ENCODE measurements at places on chromosomes 6 and 20.

DNA sequence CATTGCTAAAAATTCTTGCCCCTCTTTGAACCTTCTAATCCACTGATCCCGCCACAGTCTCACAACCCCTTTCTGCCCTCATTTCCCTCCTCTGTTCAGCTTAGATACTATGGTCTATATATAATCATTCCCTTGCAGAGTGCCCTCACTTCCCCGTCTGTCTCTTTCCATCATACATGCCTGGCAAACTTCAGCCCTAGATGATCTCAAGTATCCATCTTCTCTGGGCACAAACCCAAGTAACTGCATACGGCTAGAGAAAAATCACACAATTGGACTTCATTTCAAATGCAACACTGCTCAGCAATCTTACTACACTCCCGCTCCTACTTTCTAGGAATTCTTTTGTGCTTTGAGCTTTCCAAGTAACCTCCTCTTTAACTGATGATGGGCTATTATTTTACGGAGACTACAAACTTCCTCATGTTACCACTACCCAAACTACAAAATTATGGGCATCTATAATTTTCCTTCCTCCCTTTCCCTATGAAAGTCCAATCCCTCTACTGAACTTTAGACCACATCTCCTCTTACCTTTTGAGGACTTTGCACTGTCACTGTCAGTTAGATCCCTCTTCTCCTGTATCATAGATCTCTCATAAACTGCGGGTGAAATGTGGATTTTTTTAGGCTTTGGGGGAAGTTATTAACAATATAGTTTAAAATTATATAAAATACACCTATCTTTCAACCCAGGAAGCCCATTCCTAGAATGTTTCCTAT lies 135.6 kb downstream of the BTBD9 start:
- no peak for DNase-seq

- DNase-seq = no peak
Observed at GRCh38 chr6:44567406-44567805, 179.9 kb downstream of the CDC5L start.

DNA sequence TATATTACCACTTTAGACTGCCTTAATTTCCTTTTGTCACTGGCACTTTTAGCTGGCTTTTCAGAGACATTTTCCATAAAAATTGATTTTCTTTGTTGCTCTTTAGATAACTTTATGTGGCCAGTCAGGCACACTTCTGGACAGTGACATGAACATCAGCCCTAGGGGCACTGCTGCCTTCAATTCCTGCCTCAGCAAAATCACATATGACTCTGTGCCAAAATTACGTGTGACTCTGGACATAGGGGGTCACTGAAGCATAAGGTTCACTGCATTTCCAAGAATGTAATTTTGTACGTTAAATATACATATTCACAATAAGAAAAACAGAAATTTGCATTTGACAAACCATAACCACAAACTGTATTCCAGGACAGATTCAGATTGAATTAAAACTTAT lies 66.5 kb downstream of the ESF1 start:
- no peak for DNase-seq

- no peak for DNase-seq
Observed at GRCh38 chr6:167559675-167560479, 235.0 kb downstream of the TTLL2 start.

- no peak for DNase-seq
Observed at GRCh38 chr6:119379809-119380208, 30.2 kb upstream of the MAN1A1 start.

DNA sequence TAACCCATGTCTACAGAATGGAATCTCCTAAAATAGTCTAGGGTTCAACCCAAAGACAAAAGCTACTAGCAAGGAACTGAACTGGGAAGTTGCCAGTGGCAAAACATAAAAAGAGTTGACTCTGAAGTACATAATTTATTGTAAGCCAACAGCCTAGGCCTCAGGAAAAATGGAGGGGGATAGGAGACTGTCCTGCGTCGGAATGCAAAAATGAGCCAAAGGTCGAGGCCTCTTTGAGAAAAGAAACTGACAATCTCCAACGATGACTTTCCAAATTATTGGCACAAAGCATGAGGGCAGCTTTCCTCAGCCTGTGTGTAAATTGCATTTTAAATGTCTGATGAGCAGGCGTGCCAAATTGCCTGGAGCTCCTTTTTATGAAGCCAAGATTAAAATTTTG lies 2.1 kb downstream of the COL12A1 start:
- no peak for DNase-seq

DNA sequence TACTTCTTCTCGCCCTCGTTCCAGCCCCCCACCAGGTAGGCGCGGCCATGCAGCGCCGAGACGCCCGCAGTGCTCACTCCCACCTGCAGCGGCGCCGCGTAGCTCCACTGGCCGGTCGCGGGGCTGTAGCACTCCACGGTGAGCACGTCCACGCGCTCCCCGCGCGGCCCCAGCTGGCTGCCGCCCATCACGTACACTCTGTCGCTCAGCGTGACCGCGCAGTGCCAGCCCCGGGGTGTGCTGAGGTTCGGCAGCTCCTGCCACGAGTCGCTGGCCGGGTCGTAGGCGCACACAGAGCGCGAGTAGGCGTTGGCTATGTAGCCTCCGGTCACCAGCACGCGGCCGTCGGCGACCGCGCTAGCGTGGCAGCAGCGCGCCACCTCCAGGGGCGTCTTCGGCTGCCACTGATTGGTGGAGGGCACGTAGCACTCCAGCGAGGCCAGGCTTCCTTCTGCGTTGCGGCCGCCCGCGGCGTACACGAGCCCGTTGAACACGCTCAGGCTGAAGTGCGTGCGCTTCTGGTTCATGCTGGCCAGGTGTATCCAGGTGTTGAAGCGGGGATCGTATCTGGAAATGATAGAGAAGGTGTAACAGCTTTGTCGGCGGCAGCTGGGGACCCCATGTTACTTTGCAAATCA lies 13.7 kb downstream of the KLHL31 start:
- DNase-seq = peak; percentile 24

DNA sequence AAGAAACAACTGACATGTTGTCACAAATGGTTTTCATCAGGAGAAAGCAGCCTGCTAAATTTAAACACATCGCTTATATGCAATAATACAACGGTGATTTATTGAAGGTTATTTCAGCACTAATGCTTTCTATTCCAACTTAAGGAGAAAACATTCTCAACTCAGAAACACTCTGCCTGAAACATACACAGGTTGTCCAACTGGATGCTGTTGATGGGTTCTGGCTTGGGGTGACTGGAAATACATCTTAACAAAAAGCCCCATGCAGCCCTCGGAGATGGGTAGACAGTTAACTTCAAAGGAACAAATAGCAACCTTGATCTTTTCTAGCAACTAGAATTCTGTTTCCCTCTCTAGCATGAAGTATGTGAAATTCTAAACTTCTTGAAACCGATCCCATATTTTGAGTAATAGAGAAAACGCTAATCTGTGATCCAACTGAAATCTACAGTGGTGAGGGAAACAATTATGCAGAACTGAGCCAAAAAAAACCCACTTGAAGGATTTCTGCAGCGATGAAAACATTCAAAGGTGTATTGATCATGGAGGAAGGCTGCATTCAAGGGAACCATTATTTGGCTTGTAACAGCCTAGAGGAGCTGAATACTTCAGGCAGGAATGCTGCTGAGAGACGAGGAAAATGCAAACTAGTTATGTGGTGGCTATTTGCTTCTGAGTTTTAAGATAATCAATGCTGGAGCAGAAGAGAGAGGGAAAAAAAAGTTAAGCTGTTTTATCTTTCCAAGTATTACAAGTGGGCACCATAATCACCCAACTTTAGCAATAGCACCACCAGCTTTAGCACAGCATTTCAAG lies 6.9 kb downstream of the ZMYND8 start:
- DNase-seq = peak; percentile 53

- DNase-seq = no peak
Observed at GRCh38 chr6:14540276-14540675, 422.7 kb downstream of the CD83 start.

DNA sequence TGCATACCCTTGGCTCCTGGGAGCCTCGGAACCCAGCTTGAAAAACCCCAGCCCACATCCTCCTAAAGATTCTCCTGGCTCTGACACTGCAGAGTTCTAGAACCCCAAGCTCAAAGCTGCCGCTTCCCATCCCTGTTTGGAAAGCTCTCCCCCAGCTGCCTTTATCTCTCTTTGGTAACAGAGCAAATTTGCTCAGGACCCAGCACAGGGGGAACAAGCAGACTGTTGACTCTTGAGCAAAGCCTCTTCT lies 38.9 kb downstream of the HNF4A start:
- no peak for DNase-seq

DNA sequence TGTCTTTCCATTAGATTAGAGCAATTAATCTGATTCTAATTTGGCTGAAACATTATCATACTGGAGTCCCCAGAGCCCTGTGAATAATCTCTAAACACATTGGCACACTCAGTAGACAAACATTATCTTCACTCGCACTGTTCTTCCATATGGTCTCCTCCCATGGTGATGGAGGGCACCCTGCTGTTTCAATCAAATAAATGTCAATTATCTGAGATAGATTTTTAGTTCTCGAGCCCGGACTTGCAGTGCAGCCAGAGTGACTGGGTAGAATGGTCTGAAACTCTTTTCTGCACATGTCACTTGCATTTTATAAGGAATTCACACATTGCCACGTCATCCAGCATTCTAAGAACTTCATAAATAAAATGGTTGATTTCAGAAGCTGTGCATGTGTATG lies 90.6 kb upstream of the MAP3K7 start:
- no peak for DNase-seq

DNA sequence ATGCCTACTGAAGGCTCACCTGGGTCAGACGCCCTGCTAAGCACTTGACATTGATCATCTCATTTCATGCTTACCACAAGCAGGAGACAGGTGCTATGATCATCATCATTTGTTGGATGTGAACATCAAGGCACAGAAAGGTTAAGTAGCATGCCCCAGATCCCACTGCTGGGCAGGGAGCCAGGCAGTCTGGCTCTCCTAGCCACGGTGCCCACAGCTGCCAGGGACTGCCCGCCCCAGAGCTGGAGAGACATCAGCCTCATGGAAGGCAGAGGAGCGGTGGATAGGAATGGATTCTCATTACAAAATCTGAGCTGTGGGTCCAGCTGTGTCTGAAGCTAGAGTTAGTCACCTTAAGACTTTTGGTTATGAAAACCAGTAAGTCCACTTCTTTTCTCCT lies 3.6 kb downstream of the SULF2 start:
- DNase-seq = no peak

DNA sequence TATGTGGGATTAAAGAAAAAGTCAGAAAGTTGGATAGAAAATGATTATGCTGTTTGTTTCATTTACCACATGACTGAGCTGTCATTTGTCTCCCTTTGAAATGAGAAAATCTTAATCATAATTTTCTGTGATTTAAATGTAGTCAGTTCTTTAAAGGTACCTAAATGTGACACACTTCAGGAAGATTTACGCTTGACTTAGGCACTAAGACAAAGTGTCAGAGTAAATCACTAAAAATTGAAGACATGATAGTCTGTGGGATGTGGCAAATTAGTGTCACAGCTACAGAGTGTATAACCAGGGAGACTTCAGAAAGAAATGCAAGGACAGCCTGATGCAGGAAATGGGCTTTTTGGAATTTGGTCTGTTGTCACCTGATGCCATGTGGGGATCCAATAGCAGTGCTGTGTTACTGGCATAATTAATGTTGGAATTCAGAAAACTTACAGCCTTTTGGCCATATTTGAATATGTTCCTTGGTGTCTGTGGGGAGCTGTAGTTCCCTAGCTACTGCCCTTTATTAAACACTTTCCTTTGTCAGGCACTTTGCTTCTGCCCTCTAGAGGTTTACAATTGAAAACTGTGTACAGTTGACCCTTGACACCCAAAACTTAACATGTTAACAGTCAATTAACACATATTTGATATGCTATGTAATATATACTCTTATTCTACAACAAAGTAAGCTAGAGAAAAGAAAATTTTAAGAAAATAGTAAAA lies 493.8 kb downstream of the UTRN start:
- no peak for DNase-seq

DNA sequence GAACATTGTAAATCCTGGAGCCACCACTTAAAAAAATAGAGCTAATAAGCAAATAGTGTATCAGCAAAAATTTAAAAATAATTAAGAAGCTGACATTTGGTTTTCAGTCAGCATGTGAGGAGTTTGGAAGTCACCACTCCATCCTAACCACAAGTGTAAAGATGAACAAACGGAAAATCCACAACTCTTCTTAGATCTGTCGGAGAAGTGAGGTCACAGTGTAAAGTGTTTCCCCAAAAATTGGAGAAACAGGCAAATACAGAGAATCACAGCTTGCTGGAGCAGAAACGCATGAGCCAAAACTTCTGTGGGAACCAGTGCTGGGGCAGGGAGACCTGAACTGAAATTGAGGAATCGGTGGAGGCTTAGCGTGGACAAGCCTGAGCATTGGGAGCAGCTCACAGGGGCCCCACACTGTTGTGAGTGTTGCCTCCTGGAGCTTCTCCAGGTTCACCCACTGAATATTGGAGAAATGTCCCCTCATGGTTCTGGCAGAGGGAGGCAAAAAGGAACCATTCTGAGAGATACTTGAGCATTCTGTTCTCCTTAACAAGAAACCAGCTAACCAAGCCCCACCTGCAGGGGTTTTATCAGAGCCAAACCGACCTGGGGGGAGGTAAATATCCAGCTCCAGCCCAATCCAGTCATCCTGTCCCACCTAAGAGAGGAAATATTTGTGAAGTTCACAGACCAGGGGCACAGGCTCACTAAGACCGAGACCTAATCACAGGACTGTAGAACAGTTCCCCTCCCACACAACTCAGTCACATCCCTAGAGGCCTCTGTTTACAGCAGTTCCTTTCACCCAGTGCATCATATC lies 192.0 kb downstream of the ERMARD start:
- no peak for DNase-seq

DNA sequence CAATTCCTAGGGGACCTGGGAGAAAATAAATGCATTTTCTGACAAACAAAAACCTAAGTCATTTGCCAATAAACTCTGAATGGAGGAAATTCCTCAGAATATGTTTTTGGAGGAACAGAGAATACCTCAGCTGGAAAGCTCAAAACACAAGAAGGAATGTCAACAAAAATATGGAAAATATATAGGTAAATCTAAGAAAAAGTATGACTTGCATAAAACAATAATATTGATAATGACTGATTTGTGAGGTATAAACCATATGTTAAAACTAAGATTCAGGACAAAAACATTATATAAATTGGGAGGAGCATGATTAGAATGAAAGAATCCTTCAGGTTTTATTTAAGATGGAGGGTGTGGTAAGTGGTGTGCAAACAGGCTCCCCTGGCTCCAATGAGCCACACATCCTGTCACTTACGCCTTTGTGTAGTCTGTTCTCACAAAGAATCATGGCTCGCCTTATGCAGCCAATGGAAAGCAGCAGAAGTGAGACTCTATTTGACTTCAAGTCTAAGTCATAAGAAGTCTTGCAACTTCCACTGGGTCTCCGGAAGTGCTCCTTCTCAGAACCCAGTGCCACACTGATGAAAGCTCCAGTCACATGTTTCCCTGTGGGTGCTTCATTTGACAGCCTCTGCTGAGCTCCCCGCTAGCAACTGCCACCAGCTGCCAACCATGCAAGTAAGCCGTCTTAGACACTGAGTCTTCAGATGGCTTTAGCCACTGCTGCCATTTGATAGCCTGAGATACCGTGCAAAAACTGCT lies 8.1 kb downstream of the CFAP61 start:
- no peak for DNase-seq

DNA sequence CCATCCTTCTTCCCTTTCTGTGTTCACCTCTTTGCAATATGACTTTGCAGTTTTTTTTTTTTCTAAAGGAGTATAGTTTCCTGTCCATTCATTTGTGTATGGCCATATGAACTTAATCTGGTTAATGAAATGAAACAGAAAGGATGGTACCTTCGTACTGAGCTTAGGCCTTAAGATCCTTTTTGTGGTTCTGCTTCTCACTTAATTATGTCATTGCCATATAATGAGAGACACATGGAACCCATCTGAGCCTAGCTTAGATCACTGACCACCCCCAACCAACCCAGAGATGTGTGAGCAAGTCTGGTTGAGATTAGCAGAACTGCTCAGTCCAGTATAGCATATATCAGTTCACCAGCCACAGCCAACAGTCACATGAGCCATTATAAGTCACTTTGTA lies 1179.6 kb downstream of the HACE1 start:
- DNase-seq = no peak

All from skin of body (tissue), 3 donors.